ENCODE measurements at places on chromosomes 4 and X.

GRCh38 chr4:162485486-162485885 lies 321.7 kb upstream of the FSTL5 start:
- H3K4me3 ChIP-seq, result no peak overlapping the region
- H3K4me1 ChIP-seq, result no peaks in the 10 kb centered on the region
- DNase-seq, result no peak
- H3K36me3 ChIP-seq, result no peaks in the 10 kb centered on the region

- no peak overlapping the region for H3K4me3 ChIP-seq
- no peaks in the 10 kb centered on the region for H3K36me3 ChIP-seq
- H3K27me3 ChIP-seq, result no peaks in the 10 kb centered on the region
- H3K4me1 ChIP-seq, result peaks cover 62% of the 10 kb centered on the region
These were observed 6.4 kb upstream of the SLAIN2 start for GRCh38 chr4:48334900-48335384.

GRCh38 chrX:133868250-133868649 lies 117.1 kb downstream of the GPC3 start:
- H3K36me3 ChIP-seq, result no peaks in the 10 kb centered on the region
- H3K27ac ChIP-seq, result no peak overlapping the region
- DNase-seq, result no peak
- H3K4me3 ChIP-seq, result no peak overlapping the region
- H3K27me3 ChIP-seq, result no peaks in the 10 kb centered on the region

- H3K27me3 ChIP-seq, result no peaks in the 10 kb centered on the region
- no peak overlapping the region for H3K4me3 ChIP-seq
- no peak for DNase-seq
These were observed 1013.0 kb downstream of the TECRL start for GRCh38 chr4:63396269-63396668.

- no peak overlapping the region for H3K27ac ChIP-seq
- no peaks in the 10 kb centered on the region for H3K36me3 ChIP-seq
- no peaks in the 10 kb centered on the region for H3K4me1 ChIP-seq
- H3K4me3 ChIP-seq, result no peak overlapping the region
- DNase-seq, result no peak
- no peaks in the 10 kb centered on the region for H3K27me3 ChIP-seq
These were observed 8.0 kb downstream of the NR3C2 start for GRCh38 chr4:148434075-148434773.

GRCh38 chr4:87962398-87963146 lies 12.9 kb upstream of the SPP1 start:
- H3K4me1 ChIP-seq, result peaks cover 17% of the 10 kb centered on the region
- H3K4me3 ChIP-seq, result no peak overlapping the region
- H3K27me3 ChIP-seq, result no peaks in the 10 kb centered on the region
- DNase-seq, result no peak

- no peaks in the 10 kb centered on the region for H3K4me1 ChIP-seq
- H3K4me3 ChIP-seq, result no peak overlapping the region
- no peaks in the 10 kb centered on the region for H3K36me3 ChIP-seq
- DNase-seq, result no peak
- H3K27ac ChIP-seq, result no peak overlapping the region
These were observed 112.7 kb downstream of the USP46 start for GRCh38 chr4:52546449-52546848.

DNA sequence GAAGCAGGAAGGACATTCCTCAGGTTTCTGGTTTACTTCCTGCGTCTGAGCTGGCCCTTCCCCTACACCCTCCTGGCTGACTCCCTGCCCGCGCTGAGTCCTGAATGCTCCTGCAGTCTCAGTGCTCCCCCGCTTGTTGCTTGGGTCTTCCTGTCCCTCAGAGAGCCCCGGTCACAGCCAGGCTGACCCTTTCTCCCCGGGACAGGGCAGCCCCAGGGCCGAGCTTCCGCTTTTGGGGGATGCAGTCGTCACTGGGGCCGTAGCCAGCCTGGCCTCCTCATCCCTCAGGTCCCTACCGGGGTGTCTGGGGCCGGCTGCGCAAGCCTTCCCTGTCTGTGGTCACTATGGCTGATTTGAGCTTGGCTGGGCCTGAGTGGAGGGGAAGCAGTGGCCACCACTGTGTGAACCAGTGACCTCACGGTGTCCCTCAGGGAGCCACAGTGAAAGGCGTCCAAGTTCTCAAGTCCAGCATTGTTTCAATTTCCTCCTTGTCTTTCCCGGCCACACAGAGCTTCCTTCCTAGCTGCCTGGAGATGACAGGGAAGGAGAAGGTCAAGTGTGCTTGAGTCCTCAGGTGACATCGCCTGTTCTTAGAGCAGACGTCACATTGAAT lies 34.1 kb upstream of the ASMTL start:
- no peak overlapping the region for H3K27ac ChIP-seq
- no peaks in the 10 kb centered on the region for H3K36me3 ChIP-seq
- H3K4me1 ChIP-seq, result no peaks in the 10 kb centered on the region
- no peak for DNase-seq

DNA sequence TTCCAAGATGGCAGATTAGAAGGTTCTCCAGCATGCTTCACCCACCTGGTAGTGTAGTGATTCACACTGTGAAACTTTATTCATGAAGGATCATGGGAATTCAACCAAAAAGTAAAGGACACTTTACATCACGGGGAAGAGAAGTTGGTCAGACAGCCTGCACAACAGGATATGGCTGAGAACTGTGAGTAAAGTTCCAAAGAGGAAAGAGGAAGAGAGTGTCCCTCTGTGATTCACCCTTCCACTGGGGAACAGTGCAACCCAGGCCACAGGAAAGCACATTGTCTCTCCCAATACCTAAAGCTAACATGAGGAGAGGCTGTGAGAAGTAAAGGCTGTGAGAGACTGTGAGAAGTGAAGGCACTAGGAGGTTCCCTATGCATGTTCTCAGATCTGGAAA lies 137.2 kb downstream of the STPG2 start:
- H3K27me3 ChIP-seq, result no peaks in the 10 kb centered on the region
- no peak overlapping the region for H3K4me3 ChIP-seq
- no peak overlapping the region for H3K27ac ChIP-seq
- no peaks in the 10 kb centered on the region for H3K36me3 ChIP-seq

DNA sequence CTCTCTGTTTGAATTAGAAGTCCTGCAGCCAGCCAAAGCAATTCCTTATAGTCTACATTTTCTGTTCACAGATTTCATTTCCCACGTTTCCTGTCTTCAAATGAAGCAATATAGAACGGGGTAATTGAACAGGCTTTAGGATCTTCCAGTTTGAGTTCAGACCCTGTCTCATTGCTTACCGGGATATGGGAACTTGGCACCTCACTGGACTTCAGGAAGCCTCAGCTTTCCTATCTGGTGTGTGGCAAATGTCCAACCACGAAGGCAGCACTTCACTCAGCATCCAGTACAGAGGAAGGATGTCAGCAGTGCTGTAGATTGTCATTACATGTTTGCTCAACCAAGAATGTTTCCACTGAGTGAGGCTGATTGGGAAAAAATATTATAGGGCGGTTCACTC lies 271.1 kb upstream of the ZFP42 start:
- no peaks in the 10 kb centered on the region for H3K36me3 ChIP-seq
- no peak overlapping the region for H3K4me3 ChIP-seq
- DNase-seq, result no peak

DNA sequence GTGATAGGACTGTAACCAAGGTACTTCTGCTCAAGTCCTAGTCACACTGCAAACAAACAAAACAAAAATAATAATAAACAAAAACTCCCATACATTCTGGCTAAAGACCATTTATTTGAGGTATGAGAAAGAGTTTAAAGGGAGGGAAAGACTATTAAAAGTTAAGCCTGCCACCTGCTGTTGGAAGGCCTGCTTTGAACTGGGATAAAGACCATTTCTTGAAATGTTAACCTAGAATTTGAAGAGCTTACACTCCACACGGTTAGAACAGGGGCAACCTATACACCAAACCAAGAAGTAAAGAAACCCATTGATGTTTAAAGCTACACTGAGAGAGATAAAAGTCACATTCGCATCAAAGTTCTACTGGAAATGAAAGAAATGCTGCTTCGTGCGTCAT lies 548.7 kb upstream of the DIPK2B start:
- H3K4me3 ChIP-seq, result no peak overlapping the region
- H3K27ac ChIP-seq, result no peak overlapping the region
- no peaks in the 10 kb centered on the region for H3K27me3 ChIP-seq
